ENCODE measurements at places on chromosomes 3 and 15.

DNA sequence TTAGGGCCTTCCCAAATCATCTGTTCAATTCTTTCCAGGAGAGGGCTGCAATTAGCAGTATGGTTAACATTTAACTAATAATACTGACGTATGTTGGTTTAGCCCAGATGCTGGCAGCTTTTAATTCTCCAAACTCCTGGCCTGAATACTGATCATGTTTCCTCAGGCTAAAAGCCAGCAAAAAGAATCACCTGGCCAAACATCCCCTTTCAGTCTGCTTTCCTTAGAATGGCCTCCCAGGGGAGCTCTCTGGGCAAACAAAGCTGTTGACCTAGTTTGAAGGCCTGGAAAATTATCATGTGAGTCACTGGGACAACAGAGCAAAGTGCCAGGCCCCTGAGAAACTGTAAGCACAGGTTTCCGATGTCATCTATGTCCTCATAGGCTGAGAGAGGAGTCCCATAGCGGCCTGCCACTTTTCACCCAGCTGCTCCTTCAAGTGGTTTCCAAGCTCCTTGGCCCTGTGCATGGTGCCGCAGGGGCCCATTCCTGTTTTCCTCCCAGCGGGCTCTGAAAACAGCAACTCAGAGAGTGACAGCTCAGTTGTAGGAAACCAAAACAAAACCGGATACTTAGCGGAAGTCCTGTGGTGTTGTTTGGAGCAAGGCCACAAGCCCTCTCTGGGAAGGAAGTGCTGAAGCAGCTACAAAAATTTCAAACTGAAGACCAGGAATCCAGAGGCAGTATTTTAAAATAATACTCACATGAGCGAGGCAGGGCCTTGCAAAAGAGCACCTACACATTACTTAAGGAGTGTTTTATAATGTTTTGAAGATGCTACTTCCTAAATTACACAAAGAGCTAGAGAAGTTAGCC is 36.5 kb upstream of the RAB11A start:
- DNase-seq = peak; percentile 26

GRCh38 chr3:73234354-73235014 is 173.0 kb downstream of the EBLN2 start:
- no peak for DNase-seq

DNA sequence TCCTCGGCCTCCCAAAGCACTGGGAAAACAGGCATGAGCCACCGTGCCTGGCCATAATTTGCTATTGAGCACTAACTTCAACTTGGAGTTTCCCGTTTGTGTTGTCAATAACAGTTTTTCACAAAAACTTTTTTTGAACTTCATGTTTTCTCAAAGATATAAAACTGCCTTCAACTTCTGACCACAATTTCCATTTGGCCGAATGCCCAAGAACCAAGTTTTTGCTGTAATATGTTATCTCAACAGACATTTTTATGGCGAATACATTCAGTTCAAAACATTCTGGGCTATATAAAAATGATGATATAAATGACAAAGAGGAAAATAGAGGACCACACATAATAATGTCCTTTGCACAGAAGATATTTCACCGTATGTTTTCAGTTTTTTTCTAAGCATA is 56.4 kb downstream of the NEDD4 start:
- DNase-seq = no peak

DNA sequence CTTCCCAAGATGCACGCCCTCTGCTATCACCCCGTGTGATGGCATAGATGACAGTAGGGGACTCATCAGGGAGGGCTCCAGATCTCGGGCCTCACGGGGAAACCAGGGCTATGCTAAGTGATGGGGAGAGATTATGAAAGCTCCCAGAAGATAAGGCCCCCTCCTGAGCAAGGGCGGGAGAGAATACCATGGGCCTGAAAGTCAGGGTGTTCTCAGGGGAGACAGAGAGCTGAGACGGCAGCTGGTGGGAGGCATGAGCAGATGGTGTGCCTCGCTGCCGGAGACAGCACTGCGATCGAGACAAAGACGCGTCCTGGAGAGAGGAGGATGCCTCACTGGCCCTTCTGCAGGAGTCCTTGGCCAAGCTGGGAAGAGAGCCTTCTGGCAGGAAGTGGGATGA is 106.5 kb upstream of the ADPGK start:
- DNase-seq = no peak

GRCh38 chr15:77015646-77016320 is 20.9 kb downstream of the PSTPIP1 start:
- DNase-seq = no peak

- no peak for DNase-seq
Observed at GRCh38 chr15:40137303-40138200, 23.3 kb upstream of the BUB1B start.

- no peak for DNase-seq
Observed at GRCh38 chr3:70090322-70090913, 90.9 kb downstream of the SAMMSON start.

DNA sequence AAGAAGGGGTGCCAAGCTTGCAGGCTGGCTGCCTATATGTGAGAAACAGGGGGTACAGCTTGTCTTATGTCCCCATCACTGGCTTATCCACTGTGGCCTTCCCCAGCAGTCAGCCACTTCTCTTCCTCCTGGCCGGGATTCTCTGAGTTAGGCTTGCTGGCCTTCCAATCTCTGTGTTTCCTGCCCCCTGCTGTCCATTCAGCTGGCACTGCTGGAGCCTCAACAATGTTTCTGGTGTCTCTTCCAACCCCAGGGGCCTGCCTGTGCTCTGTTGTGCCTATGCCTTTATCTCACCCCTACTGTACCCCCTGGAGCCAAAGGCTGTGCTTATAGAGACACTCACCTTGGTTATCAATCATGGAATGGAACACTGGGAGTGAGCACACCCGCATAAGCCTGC is 36.5 kb downstream of the ANAPC13 start:
- no peak for DNase-seq

DNA sequence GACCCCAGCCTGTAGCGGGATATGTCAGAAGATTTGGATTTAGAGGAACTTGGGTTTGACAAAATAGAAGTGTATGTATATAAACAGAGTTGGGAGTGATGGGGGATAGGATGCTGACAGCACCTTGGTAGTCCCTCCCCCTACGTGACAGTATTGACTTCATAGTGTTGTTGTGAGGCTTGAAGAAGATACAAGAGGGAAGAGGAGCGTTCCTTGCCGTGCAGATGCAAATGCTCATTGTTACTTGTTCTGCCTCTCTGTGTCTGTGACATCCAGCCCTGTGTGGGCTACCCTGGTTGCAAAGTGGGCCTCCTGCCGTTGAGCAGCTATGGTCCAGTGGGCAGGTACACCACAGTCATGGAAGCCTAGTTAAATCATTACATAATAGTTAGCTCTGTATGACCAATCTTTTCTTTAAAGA is 45.0 kb downstream of the SMAD3 start:
- no peak for DNase-seq

- DNase-seq = no peak
Observed at GRCh38 chr3:134072881-134073582, 43.3 kb upstream of the SLCO2A1 start.

- no peak for DNase-seq
Observed at GRCh38 chr15:22881739-22882440, 43.4 kb downstream of the NIPA2 start.

DNA sequence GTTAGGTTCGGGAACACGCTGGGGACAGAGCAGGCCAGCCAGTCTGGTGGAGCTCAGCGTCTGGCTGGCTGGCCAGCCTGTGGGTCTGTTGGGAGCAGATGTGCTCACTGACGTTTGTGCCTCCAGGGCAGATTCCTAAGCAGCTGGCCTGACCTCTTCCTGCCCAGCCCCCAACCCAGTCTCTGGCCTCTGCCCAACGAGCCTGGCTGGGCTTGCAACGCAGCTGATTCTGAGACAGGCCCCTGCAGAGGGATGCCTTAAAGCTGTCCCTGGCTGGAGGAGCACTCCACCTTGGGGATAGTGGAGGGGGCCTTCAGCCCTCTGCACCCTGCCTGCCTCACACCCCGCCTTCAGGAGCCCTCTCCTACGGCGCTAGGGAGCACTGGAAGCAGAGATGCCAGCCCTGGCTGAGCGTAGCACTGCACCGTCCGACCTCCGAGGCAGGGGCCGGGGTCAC is 46.0 kb downstream of the KLF13 start:
- DNase-seq = no peak
